SIG-M5 (cell line): ENCODE measurements at places on chromosomes 5 and 9.

GRCh38 chr5:138349852-138350562 is 2.5 kb upstream of the KDM3B start:
- no peak for DNase-seq

DNA sequence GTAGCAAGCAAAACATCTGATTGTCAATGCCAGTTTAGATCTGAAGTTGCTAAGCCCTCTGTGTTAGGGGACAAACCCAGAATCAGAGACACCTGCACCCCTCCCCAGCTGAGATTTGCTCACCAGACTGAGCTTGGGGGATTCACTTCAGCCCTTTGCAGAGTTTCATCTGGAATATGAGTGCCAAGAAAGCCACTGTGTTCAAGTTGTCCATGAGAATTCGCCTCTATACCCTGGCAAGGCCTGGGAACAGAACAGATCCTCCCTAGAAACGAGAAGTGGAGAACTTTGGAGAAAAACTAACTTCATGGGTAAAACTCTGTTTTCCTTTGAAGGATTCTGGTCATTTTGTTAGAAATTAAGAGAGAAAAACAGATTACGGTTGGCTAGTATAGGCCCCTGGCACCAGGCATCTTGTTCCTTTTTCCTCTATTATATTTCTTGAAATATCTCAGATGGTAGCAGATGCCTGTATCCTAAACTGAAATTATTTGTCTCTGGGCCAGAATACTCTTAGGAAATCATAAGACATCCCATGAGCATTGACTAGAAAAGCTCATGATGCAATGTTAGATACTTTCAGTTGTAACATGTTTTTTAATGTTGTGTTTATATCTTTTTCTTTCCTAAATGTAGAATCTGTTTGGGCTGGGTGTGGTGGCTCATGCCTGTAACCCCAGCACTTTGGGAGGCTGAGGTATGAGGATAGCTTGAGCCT is 64.4 kb downstream of the SNX18 start:
- DNase-seq = no peak

GRCh38 chr9:126276056-126276728 is 50.4 kb upstream of the MVB12B start:
- no peak for DNase-seq

- DNase-seq = no peak
Measured at GRCh38 chr5:172745838-172746237, 25.2 kb downstream of the DUSP1 start.
